Stimulated activated CD4-positive, alpha-beta T cell treated with anti-CD3 and anti-CD28 coated beads, Interleukin-12 subunit alpha, Interleukin-12 subunit beta, amount 100 ng/mL, for 48 hours (primary cell): ENCODE measurements at places on chromosomes 12 and 14.
A peak's percentile ranks its signal among the peaks of the same experiment; 100 is the strongest.

GRCh38 chr14:32167907-32168306 is 33.9 kb upstream of the RNU6-7 start:
- no peak for DNase-seq

DNA sequence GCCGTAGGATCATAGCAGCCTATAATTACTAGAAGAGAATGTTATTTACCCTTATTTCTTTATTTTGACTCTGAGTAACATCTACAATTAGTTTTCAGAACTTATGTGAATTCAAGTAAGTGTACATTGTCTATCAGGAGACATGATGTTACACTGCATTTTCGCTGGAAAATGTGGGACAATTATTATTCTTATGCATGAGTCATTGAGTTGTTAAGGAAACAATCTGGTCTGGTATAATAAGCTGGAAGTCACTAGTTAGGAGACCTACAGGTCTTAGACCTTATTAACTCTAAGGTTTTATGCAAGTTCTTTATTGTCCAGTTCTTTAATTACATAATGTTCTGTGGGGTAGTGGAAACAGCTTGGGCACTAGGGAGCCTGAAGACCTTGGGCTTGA is 5.8 kb downstream of the KTN1 start:
- no peak for DNase-seq

DNA sequence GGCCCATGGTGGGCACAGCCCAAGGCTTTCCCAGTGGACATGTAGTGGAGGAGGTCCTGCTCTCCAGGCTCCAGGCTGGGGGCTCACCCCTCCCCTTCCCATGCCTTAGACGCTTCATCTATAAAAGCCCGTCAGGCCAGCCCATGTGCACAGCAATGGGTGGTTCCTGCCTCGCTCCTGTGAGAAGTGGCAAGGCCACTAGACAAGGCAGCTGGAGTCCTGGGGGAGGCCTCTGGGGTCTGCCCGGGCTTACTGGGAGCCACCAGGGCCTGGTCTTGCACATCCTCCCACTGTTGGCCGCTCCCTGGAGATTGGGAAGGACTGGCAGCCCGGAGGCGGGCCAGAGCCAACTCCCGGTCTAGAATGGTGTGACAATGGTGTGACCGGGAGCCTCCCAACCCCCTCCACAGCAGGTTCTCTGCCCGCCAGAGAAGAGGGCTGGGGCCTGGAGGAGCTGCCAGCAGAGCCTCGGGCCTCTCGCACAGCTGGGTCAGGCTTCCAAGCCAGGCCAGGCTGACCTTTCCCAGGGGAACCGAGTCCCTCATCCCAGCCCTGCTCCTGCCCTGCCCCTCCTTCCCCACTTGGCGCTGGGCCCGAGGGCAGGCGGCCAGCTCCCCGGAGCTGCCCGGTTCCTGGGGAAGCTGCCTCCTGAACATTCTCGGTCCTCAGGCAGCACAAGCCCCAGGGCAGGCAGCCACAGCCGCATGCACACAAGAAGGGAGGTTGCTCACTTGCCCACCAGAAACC is 97.9 kb downstream of the RFLNA start:
- DNase-seq: no peak

DNA sequence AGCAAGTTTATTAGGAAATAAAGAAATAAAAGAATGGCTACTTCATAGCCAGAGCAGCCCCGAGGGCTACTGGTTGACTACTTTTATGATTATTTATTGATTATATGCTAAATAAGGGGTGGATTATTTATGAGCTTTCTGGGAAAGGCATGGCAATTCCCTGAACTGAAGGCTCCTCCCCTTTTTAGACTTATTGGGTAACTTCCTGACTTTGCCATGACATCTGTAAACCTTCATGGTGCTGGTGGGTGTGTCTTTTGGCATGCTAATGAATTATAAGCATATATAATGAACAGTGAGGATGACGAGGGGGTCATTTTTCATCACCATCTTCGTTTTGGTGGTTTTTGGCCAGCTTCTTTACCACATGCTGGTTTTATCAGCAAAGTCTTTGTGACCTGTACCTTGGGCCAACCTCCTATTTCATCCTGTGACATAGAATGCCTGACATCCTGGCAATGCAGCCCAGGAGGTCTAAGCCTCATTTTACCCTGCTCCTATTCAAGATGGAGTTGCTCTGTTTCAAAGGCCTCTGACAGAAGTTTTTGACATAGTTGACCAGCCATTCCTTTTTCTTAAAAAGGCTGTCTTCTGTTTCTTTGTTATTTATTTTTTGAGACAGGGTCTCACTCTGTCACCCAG is 11.1 kb upstream of the PTGES3 start:
- DNase-seq: no peak

DNA sequence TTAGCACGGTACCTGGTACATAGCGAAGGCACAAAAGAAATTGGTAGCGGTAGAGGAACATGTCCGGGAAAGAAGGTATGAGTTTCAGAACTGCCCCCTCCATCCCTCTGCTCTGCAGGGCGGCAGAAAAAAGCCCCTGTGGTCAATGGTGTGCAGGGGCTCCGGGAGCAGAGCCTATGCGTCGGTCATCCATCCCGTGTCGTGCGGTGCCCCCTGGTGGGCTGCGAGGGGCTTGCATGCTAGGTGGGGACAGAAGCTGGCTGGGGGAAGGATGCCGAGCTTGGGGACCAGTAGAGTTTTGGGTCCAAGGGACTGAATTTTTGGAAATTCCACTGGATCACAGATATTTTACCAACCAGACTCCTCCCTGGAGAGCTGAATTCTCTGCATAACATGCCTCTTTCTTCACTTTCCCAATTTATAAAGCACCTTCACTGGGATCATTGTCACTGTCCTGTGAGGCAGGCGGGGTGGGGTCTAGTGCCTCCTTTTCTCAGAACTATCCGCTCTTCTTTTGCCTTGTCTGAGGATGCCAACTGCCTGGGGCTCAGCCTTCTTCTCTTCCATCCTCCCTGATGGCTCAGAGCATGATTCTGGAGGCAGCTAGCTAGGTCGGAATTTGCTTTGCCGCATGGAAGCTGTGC is 148.7 kb downstream of the SMOC1 start:
- peak; percentile 47 for DNase-seq

GRCh38 chr14:63928744-63929174 is 76.0 kb downstream of the SYNE2 start:
- no peak for DNase-seq

DNA sequence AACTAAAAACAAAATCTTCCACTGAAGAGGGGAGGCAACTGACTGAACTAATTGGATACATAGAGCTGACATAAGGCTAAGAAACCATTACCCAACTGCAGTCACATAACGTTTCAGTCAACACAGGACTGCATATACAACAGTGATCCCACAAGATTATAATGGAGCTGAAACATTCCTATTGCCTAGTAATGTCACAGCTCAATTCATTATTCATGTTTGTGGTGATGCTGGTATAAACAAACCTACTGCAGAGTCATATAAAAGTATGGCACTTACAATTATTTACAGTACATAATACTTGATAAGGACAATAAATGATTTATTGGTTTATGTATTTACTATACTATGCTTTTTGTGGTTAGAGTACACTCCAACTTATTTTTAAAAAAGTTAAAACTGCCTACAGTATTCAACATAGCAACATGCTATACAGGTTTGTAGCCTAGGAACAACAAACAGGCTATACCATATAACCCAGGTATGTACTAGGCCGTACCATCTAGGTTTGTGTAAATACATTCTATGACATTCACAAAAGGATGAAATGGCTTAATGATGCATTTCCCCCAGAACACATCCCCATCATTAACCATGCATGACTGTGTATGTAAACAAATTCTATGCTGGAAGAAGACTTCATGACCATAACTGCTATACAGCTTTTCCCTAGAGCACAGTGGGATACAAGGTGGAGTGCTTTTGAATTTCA is 4.3 kb downstream of the NAP1L1 start:
- DNase-seq: no peak

GRCh38 chr12:112164011-112164660 is 38.8 kb downstream of the TRAFD1 start:
- DNase-seq: no peak

GRCh38 chr14:57732463-57733285 is 133.2 kb downstream of the SLC35F4 start:
- DNase-seq: no peak

DNA sequence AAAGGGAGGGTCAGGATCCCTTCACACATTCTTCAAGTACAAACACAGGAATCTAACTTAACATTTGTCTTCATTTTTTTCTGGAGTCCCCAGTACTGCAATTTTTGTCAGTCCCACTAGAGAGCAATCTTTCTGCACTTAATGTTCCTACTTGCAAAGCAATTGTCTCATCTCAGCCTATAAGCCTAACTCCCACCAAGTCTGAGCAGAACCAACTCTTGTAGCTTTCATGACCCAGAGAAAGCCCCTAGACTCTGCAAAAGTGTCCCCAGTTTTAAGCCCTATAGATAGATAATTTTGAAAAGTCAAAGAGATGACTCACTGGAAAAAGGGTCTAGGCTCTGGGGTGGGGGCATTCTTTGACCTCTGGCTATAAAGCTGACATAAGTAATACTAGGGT is 1.8 kb upstream of the ZBTB39 start:
- DNase-seq: no peak

GRCh38 chr12:4628406-4628805 is 20.4 kb downstream of the AKAP3 start:
- no peak for DNase-seq

GRCh38 chr14:64987438-64987767 is 708 bp downstream of the FNTB start:
- DNase-seq: no peak

- DNase-seq: no peak
These were observed 37.8 kb upstream of the ATF7IP start for GRCh38 chr12:14327711-14328110.

DNA sequence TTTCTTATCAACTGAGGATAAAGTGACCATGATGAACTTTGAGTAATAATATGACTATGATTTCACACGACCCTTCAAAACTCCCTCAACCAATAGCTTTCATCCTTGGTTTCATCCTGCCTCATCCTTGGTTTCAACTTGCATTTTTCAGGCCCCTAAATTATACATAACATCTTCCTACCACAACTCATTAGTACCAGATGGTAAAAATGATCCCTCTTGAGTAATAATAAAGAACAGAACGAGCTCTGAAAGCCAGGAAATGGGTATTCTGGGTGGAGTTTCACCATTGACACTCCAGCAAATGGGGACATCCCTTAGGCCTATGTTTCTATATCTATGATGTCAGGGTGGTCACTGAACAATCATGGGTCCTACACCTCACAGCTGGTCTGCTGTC is 72.1 kb upstream of the LMNTD1 start:
- DNase-seq: no peak

- DNase-seq: no peak
These were observed 1766.9 kb upstream of the SEL1L start for GRCh38 chr14:83300476-83301064.

GRCh38 chr12:88142610-88142991 is 494 bp downstream of the TMTC3 start:
- DNase-seq: no peak

- no peak for DNase-seq
These were observed 22.8 kb upstream of the VCPKMT start for GRCh38 chr14:50139192-50139591.

DNA sequence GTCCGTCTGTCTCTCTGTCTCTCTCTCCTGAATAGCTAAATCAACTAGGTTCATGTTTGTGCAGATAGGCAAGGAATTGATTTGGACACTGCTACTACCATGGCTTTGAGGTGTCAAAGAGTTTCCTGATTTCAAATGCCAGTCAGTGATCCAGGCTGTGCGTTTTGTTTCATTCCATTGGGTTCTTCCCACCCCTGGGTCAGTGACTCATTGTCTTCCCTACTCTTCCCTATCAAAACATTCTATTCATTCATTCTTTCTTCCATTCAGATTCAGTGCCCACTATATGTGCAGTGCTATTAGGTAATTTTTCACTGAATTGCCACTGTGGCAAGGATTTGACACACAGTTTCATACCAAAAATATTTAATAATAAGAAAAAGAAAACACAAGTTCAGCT is 50.4 kb downstream of the RPH3A start:
- no peak for DNase-seq

GRCh38 chr14:100165376-100165775 is 5.9 kb upstream of the DEGS2 start:
- no peak for DNase-seq

DNA sequence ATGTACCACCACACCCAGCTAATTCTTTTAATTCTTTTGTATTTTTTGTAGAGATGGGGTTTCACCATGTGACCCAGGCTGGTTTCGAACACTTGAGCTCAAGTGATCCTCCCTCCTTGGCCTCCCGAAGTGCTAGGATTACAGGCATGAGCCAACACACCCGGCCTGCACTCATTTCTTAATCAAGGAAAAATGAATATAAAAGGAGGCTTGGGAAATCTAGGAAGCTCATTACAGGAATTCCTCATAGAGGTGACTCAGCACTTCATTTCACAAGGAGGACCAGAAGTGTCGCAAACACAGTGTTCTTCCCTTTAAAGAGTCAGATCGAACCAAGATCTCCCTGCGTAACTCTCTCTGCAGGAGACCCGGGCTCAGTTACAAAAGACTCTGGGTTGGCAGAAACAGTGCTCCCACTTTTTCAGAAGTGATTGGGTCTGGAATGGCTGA is 30.3 kb downstream of the NFKBIA start:
- no peak for DNase-seq

DNA sequence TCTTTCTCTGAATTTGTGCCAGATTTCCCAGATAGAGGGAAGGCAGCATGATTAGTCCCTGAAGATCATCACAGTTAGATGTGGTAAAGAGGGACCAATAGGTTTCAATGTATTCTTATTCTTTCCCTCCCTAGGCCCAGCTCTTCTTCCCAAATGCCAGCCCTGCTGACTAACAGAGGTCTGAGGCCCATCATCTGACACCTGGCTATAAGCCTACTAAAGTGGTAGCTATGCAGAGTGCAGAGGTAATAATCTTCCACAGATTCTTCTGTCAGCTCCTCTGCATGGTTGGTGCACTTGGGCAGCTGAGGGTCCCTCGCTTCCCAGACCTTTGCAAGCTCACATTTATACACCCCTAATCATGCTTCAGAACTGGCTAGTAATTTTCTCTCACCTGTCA is 63.7 kb upstream of the PZP start:
- no peak for DNase-seq

DNA sequence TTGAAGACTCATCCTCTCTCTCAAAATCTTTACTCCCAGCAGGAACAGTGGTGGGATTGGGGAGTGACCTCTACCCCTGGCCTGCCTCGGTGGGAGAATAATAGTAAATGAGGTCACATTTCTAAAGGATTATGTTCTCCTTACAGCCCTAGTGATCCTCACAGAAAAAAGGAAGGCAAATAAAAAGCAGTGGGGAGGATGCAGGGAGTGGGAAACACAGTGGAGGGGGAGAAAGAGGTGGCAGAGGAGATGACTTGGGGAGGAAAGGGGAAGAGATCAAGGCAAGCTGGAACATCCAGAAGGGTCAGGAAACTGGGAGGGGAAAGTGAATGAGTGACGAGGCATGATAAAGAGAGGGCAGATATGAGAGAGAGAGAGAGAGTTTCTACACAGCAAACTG is 8.3 kb upstream of the SYNDIG1L start:
- no peak for DNase-seq
